ENCODE measurements at places on chromosomes 2 and 18.

DNA sequence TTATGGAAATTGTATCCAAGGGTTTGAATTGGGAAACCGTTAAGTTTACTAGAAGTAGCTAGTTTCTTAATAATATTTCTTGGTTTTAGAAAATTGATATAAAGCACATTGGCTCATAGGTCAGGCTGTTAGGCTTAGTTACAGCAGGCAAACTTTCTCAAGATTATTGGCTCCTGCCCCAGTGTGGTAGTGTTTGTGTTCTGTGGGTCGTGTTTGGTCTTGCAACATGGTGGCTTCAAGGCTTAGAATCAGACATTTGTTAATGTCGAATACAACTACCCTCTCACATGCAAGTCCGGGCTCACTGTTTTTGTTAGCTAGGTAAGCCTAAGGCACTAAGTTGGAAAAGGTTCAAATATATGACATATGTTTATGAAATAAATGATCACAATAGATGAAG, 19.6 kb downstream of the CERS6 start:
- DNase-seq, result no peak

DNA sequence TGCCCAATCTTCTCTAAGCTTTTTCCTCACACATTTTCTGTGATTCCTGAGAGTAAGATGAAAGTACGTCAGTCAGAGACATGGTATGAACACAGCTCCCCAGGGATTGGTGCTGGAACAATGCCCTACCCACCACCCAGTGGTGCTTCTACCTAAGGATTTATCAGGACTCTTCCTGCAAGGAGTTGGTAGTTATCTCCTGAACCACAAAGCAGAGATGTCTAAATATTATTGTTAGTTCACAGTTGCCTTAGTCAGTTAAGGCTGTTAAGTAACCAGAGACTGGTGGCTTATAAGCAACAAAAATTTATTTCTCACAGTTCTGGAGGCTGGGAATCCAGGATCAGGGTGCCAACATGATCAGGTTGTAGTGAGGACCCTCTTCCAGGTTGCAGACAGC, 60.3 kb upstream of the CCDC85A start:
- no peak for DNase-seq

GRCh38 chr18:79947881-79948610, 3.4 kb downstream of the SLC66A2 start:
- no peak for DNase-seq

- no peak for DNase-seq
These were observed 67.9 kb downstream of the SLC9A4 start for GRCh38 chr2:102540882-102541281.

GRCh38 chr2:24050041-24050979, 769 bp downstream of the FKBP1B start:
- no peak for DNase-seq

- no peak for DNase-seq
These were observed 77.0 kb upstream of the CERS6 start for GRCh38 chr2:168378960-168379669.

DNA sequence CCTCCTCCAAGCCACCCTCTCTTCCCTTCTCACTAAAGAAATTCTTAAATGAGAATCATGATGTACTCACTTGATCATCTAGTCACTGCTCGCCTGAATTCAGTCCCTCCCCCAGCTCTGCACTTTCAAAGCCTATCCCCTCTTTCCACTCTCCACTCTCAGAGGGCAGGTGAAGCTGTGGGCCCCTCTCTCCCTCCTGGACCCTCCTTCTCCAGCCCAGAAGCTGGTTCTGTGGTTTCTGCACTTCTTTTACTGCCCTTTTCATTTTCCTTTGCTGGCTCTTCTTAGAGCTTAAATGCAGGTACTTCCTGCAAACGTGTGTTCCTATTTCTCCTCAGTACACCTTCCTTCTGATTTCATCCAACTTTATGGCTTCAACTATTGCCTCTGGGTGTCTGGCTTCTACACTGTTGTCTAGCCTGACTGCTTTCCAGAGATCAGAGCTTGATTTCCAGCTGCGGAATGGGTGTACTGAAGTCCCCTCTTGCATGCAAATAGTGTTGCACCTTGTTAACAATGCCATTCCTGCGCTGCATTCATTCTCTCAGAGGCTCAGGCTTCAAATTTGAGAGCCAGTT, 15.3 kb upstream of the TXNDC2 start:
- DNase-seq, result no peak

DNA sequence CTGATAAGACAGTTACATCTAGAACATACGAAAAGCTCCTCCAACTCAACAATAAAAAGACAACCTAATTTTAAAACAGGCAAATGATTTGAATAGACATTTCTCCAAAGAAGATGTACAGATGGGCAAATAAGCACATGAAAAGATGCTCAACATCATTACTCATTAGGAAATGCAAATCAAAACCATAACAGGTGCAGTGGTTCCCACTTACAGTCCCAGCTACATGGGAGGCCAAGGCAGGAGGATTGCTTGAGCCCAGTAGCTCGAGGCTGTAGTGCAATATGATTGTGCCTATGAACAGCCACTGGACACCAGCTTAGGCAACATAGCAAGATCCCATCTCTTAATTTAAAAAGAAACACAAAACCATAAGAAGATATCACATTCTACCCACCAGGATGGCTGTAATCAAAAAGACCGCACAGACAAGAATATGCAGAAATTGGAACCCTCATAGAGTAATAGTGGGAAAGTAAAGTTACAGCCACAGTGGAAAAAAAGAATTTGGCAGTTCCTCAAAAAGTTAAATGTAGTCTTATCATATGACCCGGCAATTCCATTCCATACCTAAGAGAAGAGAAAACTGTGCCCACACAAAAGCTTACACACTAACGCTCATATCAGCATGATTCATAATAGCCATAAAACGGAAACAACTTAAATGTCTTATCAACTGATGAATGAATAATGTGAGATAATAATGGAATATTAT, 30.5 kb upstream of the ARMC9 start:
- no peak for DNase-seq

GRCh38 chr2:236503100-236503499, 66.5 kb upstream of the ACKR3 start:
- no peak for DNase-seq

DNA sequence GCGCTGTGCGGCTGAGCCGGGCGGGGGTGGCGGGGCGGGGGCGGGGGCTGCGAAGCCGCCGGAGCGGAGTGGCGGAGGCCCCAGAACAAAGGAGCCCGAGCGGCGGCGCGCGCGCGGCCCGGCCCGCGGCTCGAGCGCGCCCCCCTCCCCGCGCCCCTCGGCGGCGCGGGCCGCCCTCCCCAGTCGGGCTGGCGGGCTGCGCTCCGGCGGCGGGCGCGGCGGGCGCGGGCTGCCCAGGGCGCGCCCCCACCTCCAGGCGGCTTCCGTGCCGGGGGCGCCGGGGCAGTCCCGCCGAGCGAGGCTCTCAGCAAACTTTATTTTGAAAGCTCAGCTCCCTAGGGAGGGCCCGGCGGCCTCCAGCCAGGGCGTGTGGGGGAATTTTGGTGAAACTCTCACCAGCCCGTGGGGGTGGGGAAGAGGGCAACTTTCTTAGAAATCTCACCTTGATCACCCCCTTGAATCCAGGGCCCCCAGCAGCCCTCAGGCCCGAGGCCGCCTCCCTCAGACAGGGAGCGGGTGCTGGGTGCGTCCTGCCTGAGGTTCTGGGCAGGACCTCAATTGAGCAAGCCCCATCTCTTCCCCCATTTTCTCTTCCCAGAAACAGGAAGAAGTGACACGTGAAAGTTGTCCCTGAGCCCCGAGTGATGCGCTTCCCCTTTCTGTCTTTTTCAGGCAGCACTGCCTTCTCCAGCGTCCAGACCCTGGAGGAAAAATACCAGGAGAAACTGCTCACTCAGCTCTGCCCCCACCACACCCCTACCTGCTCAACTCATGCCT, 786 bp downstream of the TET3 start:
- DNase-seq, result no peak

- no peak for DNase-seq
These were observed 53.3 kb downstream of the PIKFYVE start for GRCh38 chr2:208319391-208319790.

DNA sequence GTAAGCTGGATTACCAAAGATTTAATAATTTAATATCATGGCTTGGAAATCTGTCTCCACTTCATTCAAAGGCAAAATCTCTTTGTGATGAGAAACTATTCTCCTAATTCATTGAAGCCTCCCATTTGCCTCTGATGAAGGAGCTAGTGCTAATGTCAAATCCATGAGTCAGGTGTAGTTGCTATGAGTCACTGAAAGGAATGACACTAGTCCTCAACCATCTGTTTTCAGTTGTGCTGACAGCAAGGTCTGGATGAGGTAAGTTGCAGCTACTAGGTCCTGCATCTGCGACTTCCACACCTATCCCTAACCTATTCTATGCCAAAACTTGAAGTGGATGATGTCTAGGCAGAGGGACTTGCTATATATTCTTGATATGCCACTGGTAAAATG, 324.0 kb upstream of the UBE2E3 start:
- DNase-seq, result no peak

GRCh38 chr18:75074196-75075015, 134.5 kb downstream of the PTGR3 start:
- DNase-seq, result no peak

DNA sequence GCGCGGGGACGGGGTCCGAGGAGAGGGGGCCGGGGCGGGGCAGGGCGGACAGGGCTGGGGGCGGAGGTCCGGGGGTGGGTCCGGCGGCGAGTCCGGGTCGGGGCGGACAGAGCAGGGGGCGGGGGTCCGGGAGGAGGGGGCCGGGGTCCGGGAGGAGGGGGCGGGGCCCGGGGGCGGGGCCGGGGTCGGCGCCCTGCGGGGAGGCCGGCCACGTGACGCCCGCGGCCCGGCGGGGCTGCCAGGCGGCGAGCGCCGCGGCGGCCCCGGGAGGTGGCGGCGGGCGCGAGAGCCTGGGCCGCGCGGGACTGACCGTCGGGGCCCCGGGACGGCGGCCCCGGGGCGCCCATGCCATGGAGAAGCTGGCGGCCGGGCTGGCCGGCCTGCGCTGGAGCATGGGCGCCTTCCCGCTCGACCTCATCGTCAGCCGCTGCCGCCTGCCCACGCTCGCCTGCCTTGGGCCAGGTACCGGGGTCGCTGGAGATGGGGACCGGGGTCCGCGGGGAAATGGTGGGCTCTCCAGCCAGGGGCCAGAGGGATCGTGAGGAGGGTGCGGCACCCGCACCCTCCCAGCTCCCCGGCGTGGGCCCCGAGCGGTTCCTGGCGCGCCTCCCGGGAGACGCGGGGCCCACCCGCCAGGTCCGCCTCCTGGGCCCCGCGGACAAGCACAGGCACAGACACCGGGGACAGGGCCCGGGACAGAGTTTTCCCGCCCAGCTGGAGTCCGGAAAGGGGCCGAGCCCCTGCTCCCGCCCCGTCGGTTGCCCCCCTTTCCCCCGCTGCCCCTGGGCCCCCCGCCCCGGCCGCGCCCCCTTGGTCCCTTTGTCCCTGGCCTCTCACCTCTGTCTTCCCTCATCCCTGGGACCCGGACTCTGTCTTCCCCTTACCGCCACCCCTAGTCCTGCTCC, at the start of gene GAREM2:
Gene GAREM2, plus strand, starts transcription at position 218 of the 905 bp plus-strand sequence. Its CDS starts 133 bp downstream, at position 351.
- no peak for DNase-seq
